Tongue (tissue), 3 donors: ENCODE measurements at places on chromosomes 11 and 22.

- no peak for DNase-seq
Observed at GRCh38 chr11:33881651-33882503, 10.0 kb downstream of the LMO2 start.

- DNase-seq = no peak
Observed at GRCh38 chr11:87954476-87954875, 220.8 kb downstream of the RAB38 start.

DNA sequence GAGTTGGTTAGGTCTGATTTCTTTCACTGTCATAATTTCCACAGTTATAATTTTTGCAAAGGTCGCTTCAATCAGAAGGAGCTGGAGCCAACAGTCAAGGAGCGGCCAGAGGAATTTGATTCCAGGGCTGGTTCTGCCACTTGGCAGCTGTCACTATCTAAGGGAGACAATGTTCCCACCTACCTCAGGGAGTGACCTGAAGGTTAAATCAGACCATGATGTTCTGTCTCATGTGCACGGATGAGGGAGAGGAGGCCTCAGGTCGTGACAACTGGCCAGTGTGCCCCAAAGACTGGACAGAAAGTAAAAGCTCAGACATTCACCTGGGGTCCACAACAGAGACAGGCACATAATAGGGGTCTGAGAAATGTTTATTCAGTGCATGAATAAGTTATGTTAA is 7.6 kb downstream of the MRGPRD start:
- peak; percentile 14 for DNase-seq

GRCh38 chr22:36580846-36581245 is 51.9 kb upstream of the EIF3D start:
- DNase-seq = no peak

- no peak for DNase-seq
Observed at GRCh38 chr11:91902312-91902711, 322.3 kb upstream of the FAT3 start.

GRCh38 chr11:65817835-65818680 is 15.7 kb upstream of the SNX32 start:
- peak; percentile 95 for DNase-seq

DNA sequence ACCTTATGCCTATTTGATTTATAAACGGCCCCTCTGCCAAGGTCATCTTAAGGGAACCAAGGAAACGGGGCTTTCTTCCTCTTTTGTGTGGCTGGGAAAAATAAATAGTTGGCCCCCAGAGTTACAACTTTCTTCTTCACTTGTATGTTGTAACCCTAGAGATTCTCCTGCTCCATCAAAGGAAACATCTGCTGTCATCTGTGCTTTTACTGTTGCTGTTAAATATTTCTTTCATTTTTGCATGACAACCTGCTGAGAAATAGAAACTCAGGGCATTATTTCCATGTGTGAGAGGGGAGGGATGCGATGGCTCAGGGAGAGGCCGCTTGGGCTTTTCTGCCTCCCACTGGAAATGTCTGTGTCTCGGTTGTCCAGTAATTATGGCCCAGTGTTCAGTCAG is 21.8 kb upstream of the CDC42EP2 start:
- DNase-seq = no peak

DNA sequence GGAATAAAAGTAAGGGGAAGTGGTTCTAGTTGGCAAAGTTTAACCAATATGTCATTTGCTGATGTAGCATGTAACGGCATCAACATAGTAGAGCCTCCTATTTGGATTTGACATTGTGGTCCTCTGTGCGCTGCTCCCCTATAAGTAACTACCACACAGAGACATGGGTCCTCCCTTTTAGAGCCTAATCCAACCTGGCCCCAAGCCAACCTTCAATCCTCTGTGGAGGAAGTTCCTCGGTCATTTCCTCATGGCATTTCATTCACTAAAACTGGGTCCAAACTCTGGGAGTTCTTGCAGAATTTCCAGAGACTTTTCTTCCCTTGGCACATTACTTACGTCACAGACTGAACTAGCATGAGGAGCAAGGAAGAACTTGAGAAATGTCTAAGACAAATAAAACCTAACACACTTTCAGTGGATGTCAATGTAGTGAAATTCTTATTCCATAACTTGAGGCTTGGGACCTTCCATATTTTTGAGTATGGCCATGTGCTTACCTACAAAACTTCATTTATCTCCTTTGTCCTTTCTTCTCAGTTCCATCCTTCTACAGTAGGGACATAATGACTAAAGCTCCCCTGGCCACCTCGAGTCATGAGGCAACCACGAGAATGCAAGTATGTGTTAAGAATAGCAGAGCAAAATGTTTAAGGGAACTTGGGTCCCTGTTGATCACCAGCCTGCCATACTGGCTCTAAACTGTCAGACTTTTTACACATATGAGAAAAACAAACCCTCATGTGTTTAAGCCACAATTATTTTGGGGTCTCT is 34.7 kb downstream of the MMP20 start:
- DNase-seq = no peak

DNA sequence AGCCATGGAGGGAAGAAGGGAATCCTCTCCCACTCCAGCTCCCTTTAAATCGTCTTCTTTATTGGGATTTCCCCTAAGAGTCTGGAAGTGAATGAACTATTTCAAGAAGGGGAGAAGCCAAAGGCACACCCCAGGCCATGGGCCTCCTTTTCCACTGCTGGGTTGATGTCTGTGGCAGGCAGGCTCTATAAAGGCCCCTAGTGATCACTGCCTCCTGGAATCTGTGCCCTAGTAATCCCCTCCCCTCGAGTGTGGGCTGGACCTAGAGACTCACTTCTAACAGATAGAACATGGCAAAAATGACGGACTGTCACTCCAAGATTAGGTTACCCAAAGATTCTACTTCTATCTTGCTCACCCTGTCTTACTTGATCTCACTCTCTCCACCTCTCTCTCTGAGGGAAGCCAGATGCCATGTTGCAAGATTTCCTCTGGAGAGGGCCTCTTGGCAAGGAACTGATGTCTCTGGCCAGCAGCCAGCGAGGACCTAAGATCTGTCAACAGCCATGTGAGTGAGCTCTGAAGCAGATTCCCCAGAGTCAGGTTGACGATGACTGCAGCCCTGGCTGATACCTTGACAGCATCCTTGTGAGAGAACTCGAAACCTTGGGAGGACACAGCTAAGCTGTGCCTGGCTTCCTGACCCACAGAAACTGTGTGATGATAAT is 444.8 kb downstream of the SOX6 start:
- DNase-seq = peak; percentile 82

DNA sequence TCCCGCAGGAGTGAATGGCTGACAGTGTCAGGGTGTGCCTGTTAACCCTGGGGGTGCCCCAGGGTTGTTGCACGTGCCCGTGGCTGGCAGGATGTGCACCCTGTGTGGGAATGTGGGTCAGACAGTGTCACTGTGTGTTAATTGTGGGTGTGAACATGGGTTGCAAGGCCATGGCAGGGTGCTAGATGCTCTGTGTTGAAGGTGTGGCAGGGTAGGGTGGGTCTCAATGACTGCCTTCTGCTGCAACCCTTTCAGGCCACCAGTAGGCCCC is 8.3 kb downstream of the RIN1 start:
- DNase-seq = no peak

DNA sequence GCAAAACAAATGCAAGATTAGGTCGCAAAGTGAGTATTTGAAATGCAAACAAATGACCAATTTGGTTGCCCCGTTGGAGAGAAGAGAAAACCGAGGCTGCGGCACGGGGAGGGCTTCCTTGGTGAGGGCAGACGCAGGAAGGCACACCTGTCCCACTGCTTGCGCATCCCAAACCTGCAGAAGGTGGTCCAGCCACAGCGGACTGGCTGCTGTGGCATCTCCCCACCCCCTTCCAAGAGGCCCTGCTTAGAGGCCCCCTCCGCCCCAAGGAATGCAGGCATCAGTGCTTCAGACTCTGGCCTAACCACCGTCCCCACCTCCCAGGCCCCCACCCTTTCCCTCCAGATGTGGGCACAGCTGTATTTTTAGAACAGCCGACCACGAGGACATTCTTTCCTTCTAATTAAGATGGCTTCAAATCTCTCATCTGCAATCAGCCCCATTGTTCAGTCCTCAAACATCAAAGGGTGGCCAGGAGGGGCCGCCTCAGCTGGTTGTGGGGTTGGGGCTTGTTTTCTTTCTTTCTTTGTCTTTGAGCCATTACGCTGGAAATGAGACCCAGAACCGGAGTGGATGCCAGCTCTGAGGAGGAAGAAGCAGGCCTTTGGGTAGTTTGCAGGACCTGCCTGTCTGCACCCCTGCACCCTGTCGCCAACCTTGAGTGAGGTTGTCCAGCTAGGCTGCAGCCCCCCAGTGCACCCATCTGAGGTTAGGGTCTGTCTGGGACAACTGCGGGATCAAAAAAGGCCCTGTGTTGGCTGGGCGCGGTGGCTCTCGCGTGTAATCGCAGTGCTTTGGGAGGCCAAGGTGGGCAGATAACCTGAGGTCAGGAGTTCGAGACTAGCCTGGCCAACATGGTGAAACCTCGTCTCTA is 9.4 kb upstream of the DERL3 start:
- no peak for DNase-seq

DNA sequence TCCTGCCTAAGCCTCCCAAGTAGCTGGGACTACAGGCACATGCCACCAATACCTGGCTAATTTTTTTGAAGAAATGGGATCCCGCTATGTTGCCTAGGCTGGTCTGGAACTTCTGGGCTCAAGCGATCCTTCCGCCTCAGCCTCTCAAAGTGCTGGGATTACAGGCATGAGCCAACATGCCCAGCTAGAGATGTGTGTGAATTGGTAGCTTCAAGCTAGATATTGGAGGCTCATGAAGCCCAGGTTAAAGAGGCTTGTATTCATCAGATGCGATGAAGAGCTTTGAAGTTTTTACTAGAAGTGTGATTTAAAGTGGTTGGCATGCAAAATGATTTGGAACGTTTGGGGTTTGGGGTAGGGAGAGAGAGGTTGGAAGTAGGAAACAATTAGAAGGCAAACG is 19.6 kb downstream of the NF2 start:
- DNase-seq = no peak

DNA sequence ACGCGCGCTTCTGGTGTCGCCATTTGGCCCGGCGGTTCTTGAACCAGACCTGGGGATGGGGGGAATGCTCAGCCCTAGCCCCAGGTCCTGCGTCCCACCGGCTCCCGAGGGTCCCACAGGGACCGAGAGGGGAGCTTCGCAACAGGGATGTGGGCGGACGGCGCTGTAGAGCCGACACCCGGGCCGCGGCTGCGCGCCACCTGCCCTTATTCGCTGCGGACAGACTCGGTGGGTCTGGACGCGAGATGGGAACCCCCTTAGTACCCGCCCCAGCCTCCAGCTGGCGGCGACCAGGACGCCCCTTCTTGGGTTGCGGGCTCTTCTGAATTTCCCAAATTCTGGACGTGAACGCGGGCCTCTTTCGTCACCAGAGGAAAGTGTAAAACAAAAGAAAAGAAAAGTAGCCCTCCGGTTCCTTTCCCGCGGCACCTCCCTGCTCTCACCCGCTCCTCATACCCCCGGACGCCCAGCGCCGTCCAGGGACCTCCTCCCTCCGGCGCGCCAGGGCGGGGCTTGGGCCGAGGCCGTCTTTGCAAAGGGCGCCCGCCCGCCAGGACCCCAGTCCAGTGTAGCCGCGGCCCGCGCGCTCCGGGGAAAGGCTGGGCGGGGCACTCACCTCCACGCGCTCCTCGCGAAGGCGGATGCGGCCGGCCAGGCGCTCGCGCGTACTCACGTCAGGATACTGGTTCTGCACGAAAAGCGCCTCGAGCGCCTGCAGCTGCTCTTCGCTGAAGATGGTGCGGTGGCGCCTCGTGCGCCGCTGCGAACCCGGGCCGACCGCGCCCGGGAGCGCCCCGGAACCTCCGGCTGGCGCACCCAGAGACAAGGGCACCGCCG is 827 bp downstream of the GSC2 start:
- DNase-seq = peak; percentile 24

DNA sequence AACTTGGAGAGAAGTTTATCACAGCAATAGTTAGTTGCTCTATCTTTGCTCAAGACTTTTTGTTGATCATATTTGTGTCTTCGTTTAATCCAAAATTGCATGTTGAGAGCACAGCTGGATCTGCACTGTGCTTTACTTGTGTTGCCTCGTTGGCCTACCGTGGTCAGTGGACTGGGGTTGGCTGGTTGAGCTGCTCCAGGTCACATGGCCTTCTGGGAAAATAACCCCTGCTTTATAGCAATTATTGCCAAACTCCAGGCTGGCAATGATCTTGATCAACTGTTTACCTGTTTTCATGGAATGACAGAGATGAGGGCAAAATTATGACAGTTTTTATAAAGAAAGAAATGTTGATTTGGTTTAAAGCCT is 5.7 kb upstream of the PLET1 start:
- DNase-seq = no peak

- DNase-seq = no peak
Observed at GRCh38 chr11:87600938-87601337, 563.2 kb downstream of the TMEM135 start.

DNA sequence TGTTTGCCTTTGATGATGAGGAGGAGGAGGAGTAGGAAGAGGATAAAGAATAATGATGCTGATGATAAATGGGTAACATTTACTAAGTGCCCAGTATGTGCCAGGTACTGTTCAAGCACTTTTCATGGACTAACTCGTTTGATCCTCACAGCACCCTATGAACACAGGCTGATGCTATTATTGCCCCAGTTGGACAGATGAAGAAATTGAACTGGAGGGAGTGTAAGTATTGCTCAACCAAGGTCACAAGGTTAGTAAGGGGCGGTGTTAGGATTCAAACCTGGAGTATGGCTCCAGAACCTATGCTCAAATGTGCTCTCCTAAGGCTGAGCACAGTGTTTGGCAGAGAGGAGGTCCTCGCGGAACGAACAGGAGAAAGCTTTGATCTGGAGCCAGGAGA is 78.6 kb downstream of the SYN3 start:
- no peak for DNase-seq

GRCh38 chr11:120339394-120339890 is 3.2 kb downstream of the ARHGEF12 start:
- peak; percentile 76 for DNase-seq

DNA sequence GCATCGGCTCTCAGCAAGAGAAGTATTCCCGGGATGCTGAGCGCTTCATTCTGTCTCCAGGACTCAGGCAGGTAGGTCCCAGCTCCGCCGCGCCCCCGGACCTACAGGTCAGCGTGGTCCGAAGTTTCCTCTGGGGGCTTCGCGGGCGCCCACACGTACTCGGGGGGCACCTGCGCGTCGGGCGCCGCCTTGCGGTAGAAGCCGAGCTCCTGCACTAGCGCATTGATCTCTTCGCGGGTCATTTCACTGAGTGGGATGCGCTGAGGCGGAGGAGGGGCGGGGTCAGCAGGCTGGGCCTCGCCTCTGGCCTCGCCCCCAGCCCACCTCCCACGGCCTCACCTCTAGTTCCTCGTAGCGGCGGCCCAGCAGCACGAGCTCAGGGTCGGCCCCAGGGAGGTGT is 2.5 kb downstream of the SELENOM start:
- peak; percentile 43 for DNase-seq
